Right cardiac atrium (tissue), 5 donors: ENCODE measurements at places on chromosomes 4 and X.

GRCh38 chr4:139833151-139833910 is 167.7 kb downstream of the MGST2 start:
- no peak for DNase-seq

DNA sequence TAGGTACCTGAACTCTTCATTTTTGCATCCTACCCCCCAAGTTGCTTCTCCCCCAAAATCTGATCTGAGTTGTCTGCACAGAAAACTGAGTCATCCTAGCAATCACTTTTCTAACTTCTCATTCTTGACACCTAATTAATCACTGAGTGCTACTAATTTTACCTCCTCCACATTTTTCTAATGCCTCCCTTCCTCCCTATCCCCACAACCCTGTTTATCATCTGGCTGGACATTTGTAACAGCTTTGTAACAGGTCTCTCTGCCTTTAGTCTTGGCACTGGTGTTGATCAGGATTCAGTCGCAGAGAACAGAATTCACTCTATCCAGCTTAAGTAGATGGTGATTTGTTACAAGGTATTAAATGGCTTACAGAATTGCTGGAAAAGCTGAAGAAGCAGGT is 303.9 kb upstream of the GATB start:
- no peak for DNase-seq

- DNase-seq, result no peak
These were observed 52.7 kb upstream of the ANXA10 start for GRCh38 chr4:168039593-168039992.

DNA sequence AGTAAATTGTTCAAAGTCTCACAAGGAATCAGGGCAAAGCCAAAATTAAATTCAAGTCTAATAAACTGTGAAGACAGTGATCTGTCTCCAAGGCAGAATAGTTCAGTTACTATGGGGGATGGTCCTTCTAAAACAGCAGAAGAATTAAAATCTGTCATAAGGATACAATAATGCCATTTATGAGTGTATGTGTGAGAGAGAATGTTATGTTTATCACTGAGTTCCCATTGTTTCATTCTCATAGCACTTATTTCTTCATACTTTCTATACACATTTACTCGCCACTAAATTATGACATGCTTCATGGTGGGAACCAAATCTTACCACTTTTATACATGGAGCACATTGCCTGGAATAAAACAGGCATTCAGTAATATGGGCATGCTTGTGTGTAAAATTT is 102.5 kb downstream of the AMMECR1 start:
- no peak for DNase-seq

DNA sequence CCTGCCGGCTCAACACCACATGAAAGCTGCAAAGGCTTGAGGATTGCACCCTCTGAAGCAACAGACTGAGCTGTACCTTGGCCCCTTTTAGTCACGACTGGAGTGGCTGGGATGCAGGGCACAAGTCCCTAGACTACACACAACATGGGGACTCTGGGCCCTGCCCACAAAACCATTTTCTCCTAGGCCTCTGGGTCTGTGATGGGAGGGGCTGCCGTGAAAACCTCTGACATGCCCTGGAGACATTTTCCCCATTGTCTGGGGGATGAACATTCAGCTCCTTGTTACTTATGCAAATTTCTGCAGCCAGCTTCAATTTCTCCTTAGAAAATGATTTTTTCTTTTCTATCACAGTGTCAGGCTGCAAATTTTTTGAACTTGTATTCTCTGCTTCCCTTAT is 123.5 kb upstream of the SMARCAD1 start:
- DNase-seq, result no peak

DNA sequence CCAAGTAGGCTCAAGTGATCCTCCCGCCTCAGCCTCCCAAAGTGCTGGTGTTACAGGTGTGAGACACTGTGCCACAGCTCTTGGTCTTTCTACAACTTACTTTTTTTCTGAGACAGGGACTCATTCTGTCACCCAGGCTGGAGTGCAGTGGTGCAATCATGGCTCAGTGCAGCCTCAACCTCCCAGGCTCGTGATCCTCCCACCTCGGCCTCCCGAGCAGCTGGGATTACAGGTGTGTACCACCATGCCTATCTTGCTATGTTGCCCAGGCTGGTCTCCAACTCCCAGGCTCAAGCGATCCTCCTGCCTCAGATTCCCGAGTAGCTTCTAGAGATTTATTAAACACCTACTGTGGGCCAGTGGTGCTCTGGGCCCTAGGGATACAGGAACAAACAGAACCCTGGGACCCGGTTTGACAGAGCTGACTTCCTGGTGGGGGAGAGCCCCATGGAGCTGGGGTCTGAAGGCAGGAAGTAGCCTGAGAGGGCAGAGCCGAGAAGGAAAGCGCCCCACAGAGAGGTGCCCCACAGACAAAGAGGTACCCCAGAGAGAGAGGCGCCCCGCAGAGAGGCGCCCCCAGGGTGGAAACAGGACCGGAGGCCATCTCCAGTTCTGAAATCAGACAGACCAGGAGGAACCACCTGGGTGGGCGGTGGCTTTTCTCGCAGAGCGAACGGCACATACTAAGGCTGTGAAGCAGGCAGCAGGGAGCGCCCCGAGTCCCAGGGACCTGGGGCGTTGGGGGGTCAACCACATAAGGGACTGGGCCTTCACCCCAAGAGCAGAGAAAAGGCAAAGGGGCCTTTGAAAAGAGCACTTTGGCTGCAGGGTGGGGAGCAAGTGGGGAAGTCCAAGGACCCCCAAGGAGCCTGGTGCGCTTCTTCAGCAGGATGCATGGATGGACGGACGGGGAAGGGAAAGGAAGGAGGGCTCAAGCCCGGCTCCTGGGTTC is 5.0 kb downstream of the IRAK1 start:
- no peak for DNase-seq

- peak; percentile 75 for DNase-seq
These were observed 47.7 kb downstream of the SPRY1 start for GRCh38 chr4:123444290-123444731.

- peak; percentile 50 for DNase-seq
These were observed 14.5 kb upstream of the PRRG3 start for GRCh38 chrX:151680805-151681204.

DNA sequence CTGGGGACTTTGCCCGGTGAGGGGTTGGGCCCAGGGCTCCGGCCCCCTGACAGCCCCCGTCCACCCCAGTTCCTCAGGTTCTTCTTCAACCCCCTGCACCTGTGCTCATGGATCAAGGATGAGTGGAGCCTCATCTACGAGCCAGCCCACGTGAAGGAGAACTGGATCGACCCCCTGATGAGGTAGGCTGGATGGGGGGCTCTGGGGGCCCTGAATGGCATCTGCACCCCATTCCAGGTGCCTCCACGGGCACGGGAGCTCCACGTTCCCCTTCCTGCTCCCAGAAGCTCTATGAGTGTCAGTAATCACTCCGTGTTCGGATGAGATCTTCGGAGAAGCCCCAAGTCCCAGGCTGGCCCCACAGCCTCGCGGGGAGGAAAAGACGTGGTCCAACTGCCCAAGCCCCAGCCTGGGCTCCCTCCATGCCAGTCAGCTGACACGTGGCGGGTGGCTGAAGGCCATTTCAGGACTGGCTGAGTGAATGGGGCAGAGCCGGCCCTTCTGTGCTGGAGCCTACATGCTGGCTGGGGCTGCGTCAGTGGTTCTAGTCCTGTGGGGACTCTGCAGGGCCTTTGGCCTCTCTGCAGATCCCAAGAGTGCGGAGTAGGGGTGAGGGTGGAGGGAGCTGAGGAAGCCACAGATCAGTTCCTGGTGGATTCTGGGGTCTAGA is 24.4 kb downstream of the CFAP99 start:
- DNase-seq, result peak; percentile 26

DNA sequence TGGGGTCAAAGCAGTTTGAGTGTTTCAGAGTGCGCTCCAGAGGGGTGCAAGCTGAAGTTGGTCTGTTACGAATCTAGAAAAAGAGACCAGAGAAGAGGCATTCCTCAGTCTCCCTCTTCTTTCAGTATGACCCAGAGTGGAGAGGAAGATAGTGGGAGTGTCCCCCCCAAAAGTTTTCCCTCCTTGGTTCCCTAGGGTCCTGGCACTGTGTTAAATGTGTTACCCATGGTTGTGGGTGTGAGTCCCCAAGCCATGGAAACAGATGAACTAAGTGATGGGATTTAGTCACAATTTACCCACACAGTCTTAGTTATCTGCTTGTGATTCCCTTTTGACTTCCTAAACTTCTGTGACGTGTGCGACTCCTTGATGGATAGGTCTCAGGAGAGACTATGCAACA is 27.0 kb upstream of the NAF1 start:
- no peak for DNase-seq

DNA sequence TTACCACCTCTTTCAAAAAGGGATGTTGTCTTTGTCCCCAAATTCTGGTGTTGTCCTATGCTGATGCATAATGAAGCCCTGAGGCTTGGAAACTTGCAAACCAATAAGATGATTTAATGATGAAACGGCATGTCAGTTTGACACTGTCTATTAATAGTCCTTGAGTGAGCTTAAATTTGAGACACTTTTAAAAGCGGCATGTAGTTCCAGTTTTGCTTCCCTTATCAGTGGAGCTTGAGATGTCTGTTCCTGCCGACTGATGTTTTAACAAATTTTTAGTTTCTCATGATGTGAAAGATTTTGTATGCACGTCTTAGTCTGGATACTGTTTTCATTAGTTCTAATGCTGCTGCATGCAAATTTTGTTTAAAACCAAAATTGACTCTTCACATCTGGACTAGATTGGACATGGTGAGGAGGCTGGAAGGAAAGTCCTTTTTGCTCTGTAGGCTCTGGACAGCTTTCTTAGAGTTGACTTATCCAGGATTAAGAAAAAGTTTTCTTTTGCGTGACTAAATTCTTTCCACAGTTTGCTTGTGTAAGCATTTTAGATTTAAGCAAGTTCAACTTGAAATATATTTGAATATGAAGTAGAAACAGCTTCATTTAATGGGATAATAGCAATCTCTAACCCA is 11.7 kb downstream of the C1GALT1C1 start:
- DNase-seq, result no peak

- no peak for DNase-seq
These were observed 52.5 kb upstream of the RPL34 start for GRCh38 chr4:108567831-108568230.

DNA sequence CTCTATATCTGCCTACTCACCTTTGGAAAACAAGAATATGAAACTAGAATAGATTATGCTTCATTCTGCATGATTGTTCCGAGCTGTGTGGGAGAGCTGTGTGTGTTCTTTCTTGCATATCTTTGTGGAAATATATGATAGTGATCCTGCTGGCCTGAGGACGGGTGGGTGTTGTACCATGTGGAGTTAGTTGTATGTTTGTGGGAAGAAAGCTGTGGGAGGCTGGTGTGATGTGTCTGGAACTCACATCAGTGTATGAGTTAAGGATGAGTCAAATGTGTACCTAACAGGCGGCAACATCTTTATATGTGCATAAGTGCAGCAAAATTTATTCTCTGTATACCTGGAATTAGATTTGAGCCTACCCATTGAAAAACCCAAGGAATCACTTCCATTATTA is 208.1 kb upstream of the ADGRL3 start:
- no peak for DNase-seq

GRCh38 chr4:153966641-153967040 is 177.8 kb upstream of the SFRP2 start:
- DNase-seq, result no peak

- no peak for DNase-seq
These were observed 18.1 kb downstream of the OFD1 start for GRCh38 chrX:13752646-13753045.

- DNase-seq, result no peak
These were observed 23.5 kb downstream of the CXCL8 start for GRCh38 chr4:73763877-73764276.

GRCh38 chr4:625631-626161 is 323 bp downstream of the PDE6B start:
- DNase-seq, result no peak
